CD4-positive, alpha-beta T cell (primary cell): ENCODE measurements at places on chromosomes 5 and 9.

DNA sequence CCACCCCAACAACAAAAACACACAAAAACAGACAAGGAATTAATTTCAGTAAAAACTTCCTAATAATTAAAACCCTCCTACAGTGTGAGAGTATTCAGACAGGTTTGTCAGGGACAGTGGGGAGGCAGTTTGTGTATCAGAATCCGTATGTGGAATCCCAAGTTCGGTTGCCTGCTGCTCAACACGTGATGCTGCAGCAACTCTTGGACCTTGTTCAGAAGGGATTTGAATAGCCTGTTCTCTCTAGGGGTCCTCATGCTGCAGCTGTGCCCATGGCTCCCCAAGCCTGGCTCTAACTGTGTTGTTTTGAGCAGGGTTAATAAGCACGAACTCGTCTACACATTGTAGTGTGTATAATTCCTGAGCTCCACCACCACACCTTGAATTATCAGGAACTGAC lies 28.7 kb downstream of the TLE4 start:
- no peak for DNase-seq

GRCh38 chr9:135268981-135269380 lies 181.5 kb downstream of the OLFM1 start:
- no peak for DNase-seq

- DNase-seq, result no peak
Measured at GRCh38 chr5:143542798-143543144, 139.3 kb upstream of the NR3C1 start.

GRCh38 chr5:14417792-14418765 lies 163.5 kb upstream of the OTULINL start:
- DNase-seq, result no peak

DNA sequence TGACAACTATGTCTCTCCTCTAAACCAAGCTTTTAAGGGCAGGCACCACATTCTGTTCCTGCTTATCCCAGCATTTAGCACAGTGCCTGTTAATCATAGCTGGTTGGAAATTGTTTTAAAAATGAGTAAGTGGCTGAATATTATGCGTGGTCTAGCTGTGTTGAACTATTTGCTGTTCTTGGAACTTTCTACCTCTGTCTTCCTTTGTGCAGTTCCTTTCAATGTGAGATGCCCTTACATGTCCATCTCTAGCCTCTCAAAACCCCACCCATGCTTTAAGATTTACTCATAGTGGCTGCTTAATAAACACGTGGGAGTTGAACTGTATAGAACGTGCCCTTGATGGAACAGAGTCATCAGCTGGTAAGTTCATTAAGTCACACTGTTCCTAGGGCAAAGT lies 34.5 kb downstream of the C9orf57 start:
- no peak for DNase-seq

GRCh38 chr9:106982636-106983035 lies 119.7 kb downstream of the ZNF462 start:
- DNase-seq, result no peak

GRCh38 chr5:23684103-23684502 lies 176.7 kb downstream of the PRDM9 start:
- no peak for DNase-seq

DNA sequence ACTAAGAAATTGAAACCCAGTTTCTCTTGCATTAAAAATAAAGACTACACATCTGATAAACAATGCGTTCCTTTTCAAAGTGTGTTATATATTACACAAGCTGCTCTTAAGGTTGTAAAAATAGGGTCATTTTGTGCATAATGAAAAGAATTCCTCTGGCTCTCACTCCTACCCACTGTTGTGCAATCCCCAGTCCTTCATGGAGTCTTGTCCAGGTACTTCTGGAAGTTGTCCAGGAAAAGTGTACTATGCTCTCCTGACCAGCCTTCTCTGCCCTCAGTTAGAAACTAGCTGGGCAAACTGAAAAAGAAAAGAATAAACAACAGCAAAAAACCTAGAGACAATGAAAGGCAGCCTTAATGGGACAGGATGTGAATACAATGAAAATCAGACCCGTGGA lies 345.5 kb upstream of the PAPPA start:
- no peak for DNase-seq

DNA sequence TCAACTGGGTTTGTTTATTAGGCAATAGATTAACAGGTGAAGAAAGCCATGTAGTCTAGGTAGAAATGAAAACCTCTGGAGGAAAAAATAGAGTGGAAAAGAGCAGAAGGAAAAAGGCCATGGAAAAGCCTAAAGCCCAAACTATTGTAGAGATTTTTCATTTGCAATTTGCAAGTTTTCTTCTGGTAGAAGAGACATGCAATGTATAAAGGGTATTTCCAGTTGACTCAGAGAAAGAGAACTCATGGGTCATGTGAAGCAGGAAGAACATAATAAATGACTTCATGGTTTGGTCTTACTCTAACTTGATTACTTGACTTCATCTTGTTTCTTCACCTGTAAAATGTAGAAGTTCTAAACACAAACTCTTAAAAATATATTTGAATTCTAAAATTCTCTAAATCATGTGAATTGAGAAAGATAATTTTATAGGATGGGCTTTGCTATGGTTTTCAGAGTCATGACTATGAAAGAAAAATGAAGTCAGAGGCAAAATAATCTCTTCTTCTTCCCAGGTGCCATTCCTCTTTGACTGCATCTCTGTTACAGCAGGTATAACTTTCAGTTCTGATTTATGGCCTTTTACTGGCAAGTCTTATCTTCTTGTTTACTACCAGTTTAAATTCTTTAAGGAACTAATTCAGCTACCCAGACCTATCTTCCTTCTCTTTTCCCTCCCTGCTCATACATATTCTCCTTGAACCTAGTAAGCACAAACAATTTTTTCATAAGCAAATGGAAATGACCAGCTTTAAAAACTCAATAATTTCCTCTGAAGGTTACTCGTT lies 47.7 kb upstream of the TMC1 start:
- DNase-seq, result no peak

- no peak for DNase-seq
Measured at GRCh38 chr9:122325124-122325523, 45.7 kb upstream of the PTGS1 start.

DNA sequence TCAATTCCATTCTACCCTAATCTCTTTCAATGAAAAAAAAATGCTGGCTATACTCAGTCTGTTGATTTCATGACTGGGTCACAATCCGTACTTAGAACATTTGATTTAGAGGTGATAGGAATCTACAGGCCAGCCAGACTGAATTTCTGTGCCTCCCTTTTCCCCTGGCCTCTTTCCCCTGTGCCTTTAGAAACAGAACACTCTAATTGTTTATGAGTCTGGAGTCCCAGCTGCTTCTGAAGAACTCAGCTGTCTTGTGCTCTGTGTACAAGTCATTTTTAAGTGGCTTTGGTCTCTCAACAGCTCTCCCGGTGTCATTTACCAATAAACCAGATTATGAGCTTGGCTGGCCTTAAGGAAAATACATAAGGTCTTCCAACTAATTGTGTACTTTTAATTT lies 94.1 kb upstream of the ITGA2 start:
- no peak for DNase-seq
